ENCODE measurements at places on chromosomes 13 and 19.

GRCh38 chr19:55068950-55069864 is 6.3 kb upstream of the RDH13 start:
- DNase-seq, result peak; percentile 74

GRCh38 chr19:38190793-38191192 is 33.2 kb downstream of the DPF1 start:
- no peak for DNase-seq

- no peak for DNase-seq
Measured at GRCh38 chr13:111282425-111282824, 38.0 kb upstream of the TEX29 start.

DNA sequence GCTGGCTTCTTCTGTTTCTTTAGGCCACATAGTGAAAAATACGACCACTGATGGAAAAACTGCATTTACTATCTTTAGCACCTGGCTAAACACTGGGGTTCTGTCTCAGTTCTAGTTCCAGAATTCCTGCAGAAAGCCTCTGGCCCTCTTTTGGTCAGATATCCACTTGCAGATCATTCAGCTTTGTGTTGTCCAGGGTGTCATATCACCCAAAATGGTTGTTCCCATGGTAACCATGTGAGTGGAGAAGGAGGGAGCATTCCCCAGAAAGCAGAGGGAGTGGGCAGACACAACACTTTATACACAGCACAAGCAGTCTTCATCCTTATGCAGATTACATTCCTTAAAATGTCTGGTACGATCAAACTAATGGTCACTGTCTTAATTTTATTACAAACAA is 73.5 kb downstream of the CAB39L start:
- no peak for DNase-seq

DNA sequence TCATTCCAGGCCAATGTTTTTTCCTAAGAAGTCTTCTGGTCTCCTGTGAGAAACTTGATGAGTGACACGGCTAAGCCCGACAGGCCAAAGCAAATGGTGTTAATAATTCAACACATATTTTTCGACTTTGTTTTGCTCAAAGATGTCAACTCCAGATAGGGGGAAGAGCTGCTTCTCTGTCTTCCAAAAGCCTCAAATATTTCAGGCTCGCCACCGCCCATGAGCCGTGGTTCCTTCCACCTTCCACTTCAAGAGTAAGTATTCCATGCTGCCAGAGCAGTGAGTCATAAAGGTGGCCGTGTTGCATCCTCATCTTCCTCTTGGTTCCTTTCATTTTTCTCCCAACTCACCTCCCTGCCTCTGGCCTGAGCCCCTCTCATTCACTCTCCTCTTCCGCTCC is 272.6 kb downstream of the EFNB2 start:
- DNase-seq, result no peak

- DNase-seq, result peak; percentile 67
Measured at GRCh38 chr19:27906081-27906480, 1306.9 kb downstream of the UQCRFS1 start.

DNA sequence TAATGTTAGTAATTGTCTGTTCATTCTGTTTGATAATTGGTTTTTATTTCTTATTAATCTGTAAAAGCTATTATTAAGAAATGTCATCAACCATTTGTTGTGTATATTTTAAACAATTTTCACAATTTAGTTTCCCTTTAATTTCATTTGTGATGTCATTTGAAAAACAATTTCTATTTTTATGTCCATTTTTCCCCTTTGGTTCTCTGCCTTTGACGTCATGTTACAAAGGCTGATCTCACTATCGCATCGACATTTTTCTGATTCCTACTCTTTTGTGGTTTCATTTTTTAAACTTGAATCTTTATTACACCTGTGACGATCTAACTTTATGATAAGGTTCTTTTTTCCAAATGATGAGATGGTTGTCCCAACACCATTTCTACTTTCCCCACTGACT is 191.0 kb upstream of the ZNF507 start:
- DNase-seq, result no peak

- no peak for DNase-seq
Measured at GRCh38 chr19:50741179-50741933, 18.2 kb downstream of the CLEC11A start.

DNA sequence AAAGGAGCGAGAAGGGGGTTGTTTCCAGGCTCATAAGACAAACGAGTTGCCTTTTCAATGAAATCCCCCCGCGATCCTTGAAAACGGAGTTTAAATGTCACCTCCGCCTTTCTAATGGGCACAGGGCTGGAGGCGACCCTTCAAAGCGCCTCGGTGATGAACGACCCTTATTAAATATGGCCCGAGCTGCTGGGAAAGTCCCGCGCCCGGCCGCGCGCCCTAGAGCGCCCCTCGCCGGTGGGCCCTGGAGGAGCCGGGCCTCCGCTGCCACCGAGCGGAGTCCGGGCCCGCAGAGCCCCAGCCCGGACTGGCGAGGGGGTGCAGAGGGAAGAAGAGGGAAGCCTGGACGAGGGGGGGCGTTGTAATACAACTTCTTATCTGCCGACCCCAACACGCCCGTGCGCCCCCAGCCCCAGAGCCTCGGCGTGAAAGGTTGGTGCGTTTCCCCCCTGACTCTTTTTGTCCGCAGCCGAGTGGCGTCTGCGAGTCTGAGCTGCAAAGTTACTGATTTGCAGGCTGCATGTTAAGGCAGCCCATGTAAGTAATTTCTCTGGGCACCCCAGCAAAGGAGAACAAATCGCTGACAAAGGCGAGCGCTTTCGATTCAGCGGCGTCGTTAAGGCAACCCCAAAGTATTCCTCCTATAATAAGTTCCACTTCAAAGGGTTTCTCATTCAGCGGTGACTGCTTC is 11.9 kb downstream of the ZIC5 start:
- no peak for DNase-seq

DNA sequence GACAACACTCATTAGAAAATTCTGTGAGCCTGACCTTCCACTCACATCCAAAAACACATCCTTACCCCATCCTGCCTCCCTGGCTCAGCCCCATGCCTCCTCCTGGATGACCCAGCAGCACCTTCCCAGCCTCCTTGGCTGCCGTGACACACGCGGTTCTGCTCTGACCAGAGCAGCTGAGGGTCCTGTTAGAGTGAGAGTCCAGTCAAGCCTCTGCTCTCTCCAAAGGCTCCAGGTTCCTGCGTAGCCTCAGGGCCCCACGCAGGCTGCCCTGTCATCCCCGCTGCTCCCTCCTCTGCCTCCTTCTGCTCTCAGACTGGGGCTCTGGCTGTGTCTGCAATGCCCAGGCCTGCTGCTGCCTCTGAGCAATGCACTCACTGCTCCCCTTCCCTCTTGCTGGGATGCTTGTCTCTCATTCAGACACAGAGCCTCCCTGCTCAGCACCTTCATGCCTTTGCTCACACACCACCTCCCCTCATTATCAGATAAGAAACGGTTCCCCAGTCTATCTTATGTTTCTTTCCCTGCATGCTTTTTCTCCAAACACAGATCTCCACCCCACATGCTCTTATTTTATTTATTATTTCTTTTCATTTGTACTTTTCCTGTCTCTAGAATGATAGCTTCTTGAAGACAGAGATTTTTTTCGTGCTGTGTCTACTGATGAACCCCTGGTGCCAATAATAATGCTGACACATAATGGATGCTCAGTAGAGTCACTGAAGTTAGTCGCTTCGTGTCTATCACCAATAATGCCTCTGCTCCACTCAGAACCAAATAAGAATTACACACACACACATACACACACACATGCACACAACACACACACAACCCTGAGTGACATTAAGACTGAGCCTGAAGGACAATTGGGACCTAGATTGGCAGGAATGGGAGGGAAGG is 10.2 kb upstream of the SIGLEC6 start:
- DNase-seq, result no peak

DNA sequence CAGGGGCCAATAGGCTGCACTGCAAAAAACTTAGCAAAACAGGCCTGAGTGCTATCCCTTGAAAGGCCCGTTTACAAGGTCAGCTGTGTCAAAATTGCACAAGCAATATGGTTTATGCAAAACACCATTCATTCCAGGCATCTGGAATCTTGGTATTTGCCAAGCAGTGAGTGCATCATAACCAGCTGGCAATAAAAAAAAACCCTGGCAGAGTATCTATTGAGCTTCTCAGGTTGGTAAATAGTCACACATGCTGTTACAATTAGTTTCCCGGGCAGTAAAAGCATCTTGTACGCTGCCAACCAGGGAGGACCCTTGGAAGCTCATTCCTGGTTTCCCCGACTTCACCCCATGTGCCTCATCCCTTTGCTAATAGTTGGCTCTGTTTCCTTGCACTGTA is 21.3 kb downstream of the ZNF77 start:
- no peak for DNase-seq

DNA sequence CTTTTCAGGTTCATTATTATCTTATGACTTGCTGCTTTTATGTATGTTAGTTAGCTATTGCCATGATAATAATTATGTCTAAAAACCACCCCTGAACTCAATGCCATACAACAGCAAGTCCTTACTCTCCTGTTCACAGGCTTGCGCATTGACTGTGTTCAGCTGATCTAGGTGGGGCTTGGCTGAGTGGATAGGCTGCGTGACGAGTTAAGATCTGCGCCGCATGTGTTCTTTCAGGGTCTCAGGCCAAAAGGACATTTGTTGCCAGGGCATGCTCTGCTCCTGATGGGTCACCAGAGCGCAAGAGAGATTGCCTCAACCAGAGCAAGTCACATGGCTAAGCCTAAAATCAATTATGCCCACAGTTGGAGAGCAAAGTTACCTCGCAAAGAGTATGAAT is 859 bp downstream of the ZNF568 start:
- peak; percentile 70 for DNase-seq

Data from posterior cingulate gyrus (tissue), 11 donors.